ENCODE measurements at places on chromosomes 6 and 20.

GRCh38 chr6:71351190-71351589 lies 62.6 kb downstream of the OGFRL1 start:
- DNase-seq, result no peak

DNA sequence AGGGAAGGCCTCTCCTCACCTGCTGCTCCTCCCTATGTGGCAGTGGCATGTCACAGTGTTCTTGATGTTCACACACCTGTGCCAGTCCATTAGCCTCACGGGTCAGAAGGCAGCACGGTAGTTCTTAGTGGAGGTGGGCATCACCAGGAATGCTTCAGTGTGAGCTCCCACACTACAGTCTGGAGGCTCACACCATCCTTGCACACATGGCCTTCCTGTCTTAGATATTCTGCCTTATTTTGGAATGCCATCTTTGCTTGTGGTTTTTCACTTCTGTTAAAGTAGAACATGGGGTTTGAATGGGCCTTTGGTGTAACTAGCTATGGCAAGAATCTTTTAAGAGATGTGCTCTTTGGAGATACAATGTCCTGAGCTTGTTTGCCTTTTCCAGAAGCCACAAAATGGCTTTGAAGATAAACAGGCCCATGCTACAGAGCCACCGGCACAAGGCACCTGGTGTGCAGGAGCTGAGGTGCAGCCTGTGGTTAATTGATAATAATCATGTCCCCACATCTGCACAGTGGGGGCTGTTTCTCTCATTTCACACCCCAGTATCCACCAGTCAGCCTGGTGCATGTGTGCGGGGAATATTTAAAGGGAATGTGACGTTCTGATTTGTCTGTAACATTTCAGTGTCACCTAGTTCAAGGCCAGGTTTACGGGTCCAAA lies 3.2 kb upstream of the SLC17A9 start:
- no peak for DNase-seq

- DNase-seq, result no peak
Measured at GRCh38 chr20:50138479-50139393, 14.8 kb downstream of the PEDS1 start.

DNA sequence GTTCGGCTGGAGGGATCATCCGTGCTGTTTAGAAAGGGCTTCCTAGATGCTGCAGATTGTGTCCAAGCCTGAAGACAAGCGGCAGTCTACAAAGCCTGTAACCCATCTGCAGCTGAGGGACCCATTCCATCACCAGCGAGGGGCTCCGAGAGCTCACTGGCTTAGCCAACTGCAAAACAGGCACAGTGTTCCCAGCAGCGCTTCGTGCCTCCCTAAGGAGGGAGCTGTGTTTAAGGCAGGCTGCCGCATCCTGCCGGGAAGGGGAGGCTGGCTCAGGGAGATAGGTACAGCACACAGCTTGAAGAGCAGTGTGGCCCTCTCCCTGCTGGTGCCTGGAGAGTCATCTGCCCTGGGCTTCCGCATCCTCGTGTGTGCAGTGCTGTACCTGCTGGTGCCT lies 32.4 kb downstream of the DUSP22 start:
- DNase-seq, result no peak

- no peak for DNase-seq
Measured at GRCh38 chr6:7675353-7675945, 50.5 kb upstream of the BMP6 start.

DNA sequence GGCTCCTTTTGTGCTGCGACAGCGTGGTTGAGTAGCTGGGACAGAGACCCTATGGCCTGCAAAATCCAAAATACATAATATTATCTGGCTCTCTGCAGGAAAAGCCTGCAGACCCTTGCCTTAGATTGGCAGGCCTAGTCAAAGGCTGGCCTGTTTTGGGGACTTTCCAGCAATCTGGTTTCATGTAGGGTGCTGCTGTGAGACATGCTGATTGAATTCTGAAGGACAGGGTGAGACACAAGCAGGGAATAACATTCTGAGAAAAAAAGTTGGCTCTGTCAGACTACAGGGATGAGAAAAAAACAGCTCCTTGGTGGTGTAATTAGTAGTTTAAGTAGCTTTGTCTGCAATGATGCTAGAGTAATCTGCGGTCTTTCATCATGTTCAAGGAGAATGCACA lies 402.7 kb upstream of the AGPAT4 start:
- no peak for DNase-seq

GRCh38 chr20:38471987-38472512 lies 593 bp upstream of the RALGAPB start:
- DNase-seq, result no peak

DNA sequence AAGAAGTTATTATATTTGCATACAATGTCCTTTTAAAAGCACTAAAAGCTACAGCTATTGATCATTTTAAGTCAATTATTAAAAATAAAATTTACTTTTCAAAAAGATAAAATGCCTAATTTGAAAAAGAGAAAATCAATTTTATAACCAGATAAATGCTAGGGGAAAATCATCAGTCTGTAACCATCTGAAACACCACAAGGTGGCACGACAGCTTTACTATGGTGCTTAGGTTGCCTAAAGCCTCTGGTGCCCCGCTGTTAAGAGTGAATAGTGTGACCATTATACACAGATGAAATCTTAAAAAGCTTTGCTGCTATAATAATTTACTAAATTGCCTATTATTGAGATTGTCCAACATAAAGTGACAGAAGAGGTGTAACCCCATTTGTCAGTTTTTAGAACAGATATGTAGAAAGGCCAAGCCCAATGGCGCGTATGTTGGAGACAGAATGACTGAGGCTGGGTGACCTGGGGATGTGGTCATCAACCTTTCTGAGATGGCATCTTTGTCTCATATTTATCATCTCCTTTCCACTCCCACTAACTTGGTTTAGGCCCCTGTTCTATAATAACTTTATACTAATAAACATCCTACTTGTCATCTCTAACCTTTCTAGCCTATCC lies 100.8 kb downstream of the MOXD1 start:
- no peak for DNase-seq

DNA sequence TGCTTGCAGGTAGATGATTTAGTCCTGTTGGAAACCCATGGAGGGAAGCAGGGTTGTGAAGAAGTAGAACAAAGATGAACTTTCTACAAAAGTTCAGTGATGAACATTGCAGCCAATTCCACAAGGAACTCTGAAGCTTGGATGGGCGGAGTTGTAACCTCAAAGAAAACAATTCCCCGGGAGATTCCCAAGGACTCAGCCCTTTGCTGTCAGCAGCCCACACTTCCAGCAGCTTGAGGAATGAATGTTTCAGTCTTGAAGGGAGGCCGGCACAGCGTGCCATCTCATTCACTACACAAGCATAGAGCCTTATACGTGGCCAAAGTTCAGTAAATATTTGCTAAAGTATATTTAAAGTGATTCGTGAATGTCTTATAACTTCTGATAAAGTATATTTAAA lies 269.4 kb downstream of the NKAIN2 start:
- no peak for DNase-seq

DNA sequence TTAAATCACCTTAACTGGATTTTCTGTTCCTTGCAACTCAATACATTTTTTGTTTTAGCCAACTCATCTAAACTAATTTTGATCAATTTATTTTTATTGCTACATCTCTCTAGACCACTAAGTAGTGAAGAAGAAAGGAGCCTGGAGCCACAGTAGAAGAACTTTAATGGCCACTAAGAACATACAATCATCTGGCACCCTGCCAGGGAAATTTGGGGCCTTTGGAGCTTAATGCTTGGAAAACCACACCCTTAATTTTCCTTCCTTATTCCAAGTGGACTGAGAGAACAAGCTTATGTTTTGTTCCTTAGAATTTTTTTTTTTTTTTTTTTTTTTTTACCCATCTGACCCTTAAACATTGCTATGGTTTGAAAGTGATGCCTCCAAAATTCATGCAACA lies 12.0 kb upstream of the GMDS start:
- DNase-seq, result no peak

DNA sequence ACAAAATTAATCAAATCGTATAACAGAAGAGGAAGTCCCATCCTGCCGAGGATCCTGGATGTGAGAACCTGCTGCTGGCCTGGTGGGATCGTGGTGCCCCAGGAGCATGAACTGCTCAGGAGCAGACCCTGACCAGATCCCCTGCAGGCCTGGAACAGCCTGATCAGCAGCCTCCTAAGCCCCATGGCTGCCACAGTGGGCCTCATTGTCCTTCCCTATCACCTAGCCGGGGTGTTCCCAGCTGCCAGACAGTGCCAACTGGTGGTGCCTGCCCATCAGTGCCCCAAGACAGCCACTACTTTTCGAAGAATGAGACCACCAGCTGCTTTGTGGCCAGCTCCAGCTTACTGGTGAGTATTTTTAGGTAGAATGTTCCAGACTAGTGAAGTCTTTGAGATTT lies 19.6 kb upstream of the MAS1L start:
- DNase-seq, result no peak

Data from activated CD8-positive, alpha-beta memory T cell treated with anti-CD3 and anti-CD28 coated beads for 1 hour (primary cell).